ENCODE measurements at places on chromosomes 6 and 20.

DNA sequence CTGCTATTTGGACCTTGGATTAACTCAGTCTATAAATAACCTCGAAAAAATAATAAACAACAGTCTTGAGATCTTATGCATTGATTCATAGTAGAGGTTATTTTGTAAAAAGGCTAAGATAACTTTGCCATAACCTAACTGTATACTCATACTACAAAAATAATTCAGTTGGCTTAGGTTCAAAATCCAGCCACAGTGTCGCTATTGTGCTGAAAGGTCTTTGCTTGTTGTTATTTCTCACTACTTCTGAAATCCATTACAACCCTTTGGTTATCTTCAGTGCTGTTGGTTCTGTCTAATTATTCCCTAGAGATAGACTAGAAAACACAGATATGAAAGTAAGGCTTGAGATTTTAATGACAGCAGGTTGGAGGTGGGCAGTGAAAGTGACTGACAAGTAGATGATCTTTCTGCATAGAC is 74.4 kb downstream of the MKKS start:
- no peak for DNase-seq

DNA sequence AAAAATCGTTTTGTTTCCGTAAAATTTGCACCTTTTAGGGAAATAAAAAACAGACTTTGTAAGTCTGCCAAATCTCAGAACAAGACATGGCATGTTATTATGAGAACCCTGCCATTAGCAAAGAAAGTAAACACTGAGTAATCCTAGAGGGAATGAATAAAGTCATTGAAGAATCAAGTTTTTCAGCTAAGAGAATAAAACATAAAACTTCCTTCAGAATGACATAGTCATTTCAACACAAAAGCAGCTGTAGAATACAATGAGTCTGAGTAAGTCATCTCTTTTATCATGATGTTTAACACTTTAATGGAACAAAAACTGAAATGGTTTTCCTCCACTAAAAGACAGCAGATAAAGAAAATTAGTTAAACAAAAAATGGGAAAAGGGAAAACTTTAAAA is 10.3 kb upstream of the DST start:
- no peak for DNase-seq

- no peak for DNase-seq
These were observed 28.4 kb upstream of the OSTM1 start for GRCh38 chr6:108102965-108103364.

GRCh38 chr6:73011945-73012344 is 213.4 kb downstream of the KHDC1L start:
- DNase-seq = no peak

DNA sequence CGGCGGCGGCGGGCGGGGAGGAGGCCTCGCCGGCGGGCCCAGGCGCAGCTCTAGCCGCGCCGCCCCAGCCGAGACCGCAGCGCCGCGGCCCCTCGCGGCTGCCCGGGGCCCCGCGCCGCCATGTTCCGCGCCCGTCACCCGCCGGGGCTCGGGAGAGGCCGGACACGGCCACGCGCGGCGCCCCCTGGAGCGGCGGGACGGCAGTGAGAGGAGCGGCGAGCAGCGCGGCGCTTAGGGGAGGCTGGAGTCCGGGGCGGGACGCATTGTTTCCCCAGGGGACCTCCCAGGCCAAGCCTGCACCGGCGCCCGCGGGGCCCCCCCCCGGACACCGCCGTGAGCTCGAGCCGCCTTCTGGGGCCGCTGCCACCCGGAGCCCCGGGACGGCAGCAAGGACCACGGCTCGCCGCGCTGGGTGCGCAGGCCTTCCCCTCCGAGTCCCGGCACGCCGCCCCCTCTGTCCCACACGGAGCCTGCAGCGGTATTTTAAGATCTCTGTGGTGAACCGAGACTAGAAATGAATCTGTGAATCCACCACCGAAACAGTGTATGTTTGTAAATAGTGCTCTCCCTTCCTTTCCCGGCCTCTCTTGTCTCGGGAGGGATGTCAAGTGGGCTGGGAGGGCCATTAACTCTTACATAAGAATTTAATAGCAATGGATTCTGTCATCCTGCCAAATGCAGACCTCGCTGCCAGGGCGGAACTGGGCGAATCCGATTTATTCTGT is 424 bp upstream of the KIF13A start:
- peak; percentile 66 for DNase-seq

DNA sequence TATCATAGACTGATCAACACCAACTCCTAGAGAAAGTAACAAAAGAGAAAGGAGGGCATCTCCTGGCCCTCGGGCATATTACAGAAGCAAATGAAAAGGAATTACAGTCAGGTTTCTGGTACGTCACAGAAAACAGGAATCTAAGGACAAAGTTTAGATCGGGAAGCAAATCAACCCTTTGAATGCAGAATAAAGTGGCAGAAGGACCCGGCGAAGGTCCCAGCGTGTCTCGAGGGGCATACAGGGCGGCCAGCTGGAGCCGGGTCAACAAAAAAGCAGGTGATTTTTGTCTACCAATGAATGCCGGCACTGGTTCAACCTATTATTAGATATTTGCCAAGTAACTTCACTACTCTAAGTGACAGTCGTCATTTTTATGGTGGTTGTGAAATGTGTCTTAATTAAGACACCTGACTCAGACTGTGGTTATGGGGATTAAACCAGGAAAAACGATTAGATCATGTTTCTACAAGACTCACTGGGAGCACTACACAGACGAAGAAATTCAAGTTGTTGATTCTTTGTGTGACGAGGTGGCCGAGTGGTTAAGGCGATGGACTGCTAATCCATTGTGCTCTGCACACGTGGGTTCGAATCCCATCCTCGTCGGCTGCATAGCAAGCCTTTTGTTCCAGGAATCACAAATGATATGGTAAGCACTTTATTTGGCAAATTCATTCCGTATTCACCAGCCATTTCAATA is 12.4 kb upstream of the ZSCAN9 start:
- peak; percentile 79 for DNase-seq

DNA sequence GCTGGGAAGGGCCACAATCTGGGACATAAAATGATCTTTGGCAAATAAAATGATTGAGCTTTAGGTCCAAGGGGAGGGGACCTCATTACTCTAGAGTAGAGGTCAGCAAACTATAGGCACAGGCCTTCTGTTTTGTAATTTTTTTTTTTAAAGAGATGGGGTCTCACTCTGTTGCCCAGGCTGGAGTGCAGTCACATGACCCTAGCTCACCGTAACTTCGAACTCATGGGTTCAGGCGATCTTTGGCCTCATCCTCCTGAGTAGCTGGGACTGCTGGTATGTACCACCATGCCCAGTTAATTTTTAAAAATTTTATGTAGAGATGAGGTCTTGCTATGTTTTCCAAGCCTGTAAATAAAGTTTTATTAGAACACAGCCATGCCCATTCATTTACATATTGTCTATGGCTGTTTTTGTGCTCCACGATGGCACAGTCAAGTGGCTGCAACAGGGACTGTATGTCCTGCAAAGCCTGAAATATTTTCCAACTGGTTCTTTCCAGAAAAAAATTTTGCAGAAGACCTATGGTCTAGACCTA is 82.1 kb downstream of the ELOVL5 start:
- no peak for DNase-seq

GRCh38 chr6:29887330-29887818 is 55.0 kb upstream of the HLA-A start:
- DNase-seq = peak; percentile 18

DNA sequence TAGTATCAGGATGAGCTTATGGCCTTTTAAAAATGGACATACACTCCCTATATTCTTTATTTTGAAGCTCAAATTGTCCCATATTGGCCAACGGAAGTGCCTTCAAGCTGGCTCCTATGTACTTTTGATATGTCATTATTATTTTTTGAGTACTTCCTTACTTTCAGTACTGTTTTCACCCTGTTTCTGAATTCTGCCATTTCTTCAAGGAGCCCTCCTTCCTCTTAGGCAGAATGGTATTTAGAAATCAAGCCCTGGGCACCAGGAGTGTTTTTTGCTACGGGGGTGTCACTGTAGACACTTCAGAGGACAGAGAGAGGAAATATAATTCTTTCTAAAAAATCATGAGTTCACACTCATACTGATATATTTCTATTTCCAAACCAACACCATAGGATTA is 5.5 kb upstream of the MYLK4 start:
- DNase-seq = no peak

DNA sequence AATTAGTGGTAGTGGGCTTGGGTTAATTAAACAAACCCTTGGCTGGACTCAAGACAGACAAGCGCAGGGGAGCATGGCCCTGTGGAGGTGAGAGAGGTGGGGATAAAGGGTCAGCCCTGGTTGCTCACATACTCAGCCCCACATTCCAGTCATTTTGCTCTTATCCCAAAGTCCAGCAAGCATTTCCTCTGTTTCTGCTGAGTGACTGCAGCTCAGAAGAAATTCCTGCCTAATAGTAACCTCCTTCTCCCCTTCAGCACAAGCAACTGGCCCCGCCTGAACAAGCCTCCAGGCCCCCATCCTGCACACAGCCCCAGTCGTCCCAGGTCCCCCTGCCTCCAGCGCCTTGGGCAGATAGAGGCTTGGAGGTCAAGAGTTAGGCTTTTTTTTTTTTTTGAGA is 3.6 kb upstream of the TFEB start:
- no peak for DNase-seq

GRCh38 chr20:38523697-38524096 is 51.1 kb downstream of the RALGAPB start:
- DNase-seq = no peak

GRCh38 chr6:121305957-121306607 is 28.2 kb downstream of the TBC1D32 start:
- DNase-seq = no peak

- no peak for DNase-seq
These were observed 12.5 kb downstream of the CTSZ start for GRCh38 chr20:58994390-58995159.

- DNase-seq = no peak
These were observed 57.6 kb downstream of the MEP1A start for GRCh38 chr6:46850792-46851191.

- DNase-seq = no peak
These were observed 15.2 kb downstream of the TFEB start for GRCh38 chr6:41720262-41720620.

- DNase-seq = no peak
These were observed 127.0 kb downstream of the MAFB start for GRCh38 chr20:40562031-40562430.

GRCh38 chr6:28124971-28125353 is 553 bp downstream of the ZSCAN16 start:
- no peak for DNase-seq

DNA sequence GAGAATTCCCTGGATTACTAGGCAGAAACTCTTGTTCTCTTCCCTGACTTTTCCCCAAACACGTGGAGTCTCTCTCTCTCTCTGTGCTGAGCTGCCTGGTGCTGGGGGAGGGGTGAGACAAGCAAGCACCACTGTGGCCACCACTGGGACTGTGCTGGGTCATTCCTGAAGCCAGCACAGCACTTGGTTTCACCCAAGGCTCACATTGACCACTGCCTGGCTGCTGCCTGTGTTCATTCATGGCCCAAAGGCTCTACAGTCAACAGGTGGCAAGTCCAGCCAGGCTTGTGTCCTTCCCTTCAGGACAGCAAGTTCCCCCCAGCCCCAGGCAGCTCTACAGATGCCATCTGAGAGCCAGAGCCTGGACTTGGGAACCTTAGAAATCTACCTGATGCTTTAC is 92.2 kb downstream of the CTNNBL1 start:
- DNase-seq = no peak

DNA sequence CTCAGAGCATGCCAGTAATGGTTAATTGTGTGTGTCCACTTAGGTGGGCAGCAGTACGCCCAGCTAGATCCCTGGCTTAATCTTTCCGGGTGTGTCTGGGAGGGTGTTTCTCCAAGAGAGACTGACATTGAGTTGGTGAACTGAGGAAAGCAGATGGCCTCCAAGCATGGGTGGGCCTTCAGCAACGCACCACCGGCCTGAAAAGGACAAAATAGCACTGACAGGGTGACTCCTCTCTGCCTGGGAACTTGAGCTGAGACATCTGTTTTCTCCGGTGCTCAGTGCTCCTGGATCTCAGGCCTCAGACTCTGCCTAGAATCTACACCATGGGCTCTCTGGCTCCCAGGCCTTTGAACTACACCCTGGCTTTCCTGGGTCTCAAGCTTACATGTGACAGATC is 43.2 kb downstream of the C6orf118 start:
- no peak for DNase-seq

DNA sequence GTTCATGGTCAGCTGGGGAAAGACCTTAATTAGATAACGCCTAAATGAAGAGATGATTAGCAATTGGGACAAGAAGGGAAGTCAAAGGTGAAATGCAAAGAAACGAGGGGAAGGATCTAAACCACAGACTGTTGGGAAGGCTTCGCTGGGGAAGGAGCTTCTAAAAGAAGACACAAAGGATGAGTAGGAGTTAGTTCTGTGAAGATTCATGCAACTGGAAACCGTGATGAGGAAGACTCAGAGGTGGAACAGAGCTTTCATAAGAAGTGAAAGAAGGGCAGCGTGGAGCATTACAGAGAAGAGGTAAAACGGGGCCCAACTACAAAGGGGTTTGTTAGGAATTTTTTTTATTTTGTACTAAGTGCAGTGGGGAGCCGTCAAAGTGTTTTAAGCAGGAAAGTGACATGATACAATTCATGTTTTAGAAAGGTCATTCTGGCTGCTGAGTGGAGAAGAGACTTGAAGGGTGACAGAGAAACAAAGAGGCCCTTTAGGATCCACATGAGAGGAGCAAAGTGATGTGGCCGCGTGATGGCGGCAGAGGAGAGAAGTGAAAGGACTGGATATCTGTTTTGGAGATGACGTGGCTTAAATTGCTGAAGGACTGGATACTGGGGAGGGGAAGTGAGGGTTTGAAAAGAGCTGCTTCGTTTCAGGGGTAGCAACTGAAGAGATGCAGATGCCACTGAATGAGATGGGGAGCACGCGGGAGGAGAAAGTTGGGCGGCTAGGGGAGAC is 33.6 kb downstream of the TTI1 start:
- DNase-seq = no peak
